ENCODE measurements at places on chromosomes 16 and 17.
A peak's percentile ranks its signal among the peaks of the same experiment; 100 is the strongest.

DNA sequence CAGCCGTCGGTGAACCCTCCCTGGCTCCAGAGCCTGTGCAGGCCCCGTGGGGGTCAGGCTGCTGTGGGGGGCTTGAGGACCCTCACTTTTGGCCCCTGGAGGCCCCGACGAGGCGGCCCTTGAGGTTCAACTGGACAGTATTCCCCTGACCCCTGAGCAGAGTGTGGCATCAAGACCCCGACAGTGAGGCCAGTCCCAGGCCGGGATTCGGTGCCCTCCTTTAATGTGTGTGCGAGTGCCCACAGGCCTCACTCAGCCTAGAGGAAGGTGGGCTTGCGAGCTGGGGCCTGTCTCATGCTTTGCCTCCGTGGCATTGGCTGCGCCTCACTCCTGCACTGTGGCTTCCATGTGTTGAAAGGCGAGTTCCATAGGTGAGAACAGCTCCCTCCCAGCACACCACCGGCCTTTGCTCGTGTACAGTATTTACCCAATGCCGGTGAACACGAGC is 94.5 kb downstream of the METRNL start:
- no peak for DNase-seq

DNA sequence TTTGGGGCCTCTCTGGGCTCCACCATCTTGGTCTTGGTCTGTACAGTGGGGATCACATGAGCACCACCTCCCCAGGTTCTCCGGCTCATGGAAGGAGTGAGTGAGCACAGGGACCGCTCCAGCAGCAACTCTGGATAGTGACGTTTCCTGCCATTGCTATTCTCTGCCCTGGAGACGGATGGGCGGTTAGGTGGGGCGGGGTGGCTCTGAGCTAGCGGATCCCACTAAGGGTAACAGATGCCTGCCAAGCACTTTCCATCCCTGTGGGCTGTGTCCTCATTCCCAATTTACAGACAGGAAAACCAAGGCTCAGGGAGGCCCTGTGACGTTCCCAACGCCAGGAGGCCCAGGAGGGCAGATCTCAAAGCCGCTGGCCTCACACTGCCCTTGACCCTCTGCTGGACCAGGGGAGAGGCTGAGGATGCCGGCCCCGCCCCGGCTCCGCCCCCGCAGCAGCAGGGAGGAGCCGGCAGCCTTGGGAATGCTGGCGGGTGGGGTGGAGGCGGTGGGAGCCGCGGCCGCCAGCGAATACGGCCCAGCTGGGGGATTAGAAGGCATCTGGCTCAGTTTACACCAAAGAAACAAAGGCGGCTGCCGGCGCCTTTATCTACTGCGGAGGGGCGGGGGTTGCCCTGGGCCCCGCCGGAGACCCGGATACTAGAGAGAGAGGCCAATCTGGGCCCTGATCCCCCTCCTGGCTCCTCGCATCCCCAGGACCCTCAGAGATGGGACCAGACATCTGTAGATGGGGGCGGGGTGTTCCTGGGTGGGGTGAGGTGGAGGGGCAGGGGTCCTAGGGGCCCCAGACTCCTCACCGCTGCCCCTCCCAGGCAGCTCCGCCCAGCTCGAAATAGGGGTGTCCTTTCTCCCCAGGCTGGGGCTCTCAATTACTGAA is 122.3 kb upstream of the CIBAR2 start:
- DNase-seq = peak; percentile 82

GRCh38 chr17:74373838-74374606 is 6.7 kb downstream of the GPR142 start:
- no peak for DNase-seq

DNA sequence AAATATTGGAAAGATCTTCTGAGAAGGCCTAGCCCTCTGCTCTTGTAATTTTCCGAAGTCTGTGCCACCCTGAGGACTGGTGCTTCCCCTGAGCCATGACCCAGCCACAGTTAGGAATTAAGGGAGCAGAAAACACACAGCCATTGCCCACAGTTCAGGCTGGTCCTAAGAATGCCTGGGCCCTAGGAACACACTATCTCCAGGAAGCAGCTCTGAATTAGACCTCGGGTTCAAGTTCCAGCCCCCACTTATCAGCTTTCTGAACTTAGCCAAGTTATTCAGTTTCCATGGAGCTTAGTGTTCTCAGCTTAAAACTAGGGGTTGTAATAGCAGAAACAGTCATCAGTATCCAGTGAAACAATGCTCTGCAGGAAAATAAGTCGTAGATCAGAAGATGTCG is 56.0 kb downstream of the CDH13 start:
- DNase-seq = peak; percentile 36

- DNase-seq = no peak
Observed at GRCh38 chr17:31466096-31466760, 74.8 kb downstream of the RAB11FIP4 start.

DNA sequence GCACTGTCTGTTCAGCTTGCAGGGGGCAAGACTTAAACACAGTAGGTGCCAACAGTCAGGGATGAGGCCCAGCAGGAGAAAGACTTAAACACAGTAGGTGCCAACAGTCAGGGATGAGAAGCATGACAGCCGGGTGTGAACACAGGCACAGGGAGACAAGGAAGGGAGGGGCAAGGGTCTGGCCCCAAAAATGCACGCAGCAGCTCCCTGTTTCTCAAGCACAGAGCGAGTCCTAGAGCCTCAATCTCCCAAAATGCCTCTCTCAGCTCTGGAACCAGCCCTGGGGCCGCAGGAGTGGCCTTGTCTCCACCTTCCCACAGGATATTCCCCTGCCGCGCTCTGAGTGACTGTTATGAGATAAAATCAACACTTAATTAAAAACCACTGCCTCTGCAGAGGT is 66.4 kb downstream of the DYNLRB2 start:
- no peak for DNase-seq

DNA sequence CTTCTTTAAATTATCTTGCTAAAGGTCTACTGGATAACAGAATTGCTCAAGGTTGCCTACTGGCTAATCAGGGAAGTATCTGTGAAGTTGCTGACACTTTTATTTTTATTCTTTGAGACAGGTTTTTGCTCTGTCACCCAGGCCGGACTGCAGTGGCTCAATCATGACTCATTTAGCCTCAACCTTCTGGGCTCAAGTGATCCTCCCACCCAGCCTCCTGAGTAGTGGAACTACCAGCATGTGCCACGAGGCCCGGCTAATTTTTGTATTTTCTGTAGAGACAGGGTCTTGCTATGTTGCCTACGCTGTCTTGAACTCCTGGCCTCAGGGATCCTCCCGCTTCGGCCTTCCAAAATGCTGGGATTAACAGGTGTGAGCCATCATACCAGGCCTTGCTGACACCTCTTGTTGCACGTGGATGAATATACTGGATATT is 43.1 kb downstream of the GLG1 start:
- DNase-seq = no peak

DNA sequence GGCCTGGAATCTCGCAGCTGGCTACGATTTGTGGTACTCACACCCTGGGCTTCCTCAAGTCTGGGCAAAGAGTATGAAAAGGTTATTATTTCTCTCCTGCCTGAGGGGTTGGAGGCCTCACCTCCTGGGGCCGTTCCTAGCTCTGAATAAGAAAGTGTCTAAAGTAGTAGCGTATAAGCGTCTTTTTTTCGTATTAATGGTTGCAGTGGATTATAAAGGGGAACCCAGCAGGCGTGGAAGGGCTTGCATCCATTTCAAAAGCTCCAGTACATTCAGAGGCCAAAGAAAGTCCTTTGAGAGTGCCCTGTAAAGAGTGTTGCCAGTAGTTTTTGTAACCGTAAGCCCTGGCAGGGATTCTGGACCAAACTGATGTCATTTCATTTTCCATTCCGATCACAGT is 72.2 kb upstream of the MPHOSPH6 start:
- no peak for DNase-seq

GRCh38 chr16:50303041-50303604 is 36.8 kb downstream of the ADCY7 start:
- no peak for DNase-seq

DNA sequence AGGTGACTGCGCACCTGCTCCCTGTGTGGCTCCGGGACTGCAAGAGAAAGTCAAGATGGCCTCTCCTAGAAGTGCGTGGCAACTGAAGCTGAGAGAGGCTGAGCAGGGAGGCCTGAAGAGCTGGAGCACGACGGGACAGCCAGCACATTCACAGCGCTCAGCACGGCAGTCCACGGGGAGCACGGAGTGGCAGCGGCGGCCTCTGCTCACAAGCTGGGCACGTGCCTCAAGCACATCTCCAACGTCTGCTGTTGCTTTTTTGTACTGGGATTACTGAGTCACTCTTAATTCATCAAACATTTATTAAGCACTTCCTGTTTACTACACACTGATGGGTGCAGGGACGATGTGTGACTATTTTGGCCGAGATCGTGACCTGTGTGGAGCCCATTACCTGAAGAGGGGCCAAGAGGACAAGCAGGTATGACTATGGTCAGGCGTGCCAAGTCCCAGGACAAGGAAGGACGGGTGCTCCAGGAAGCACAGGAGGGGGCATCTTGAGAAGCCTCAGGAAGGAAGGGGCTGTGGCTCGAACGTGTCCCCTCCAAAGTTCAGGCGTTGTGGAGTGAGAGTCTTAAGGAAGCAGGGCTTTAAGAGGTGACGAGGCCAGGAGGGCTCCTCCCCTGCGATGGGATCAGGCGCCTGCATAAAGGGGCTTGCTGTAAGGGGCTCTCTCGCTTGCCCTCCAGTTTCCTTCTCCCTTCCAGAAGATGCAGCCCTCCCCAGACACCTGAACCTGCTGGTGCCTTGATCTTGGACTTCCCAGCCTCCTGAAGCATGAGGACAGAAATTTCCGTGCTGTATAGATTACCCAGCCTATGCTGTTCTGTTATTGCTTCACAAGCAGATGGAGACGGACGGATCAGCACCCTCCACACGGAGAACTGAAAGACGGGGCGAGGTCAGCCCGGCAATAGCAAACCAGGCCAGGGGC is 105.8 kb downstream of the ADCY9 start:
- DNase-seq = no peak

- no peak for DNase-seq
Observed at GRCh38 chr17:4854111-4854681, 21.1 kb downstream of the MINK1 start.

GRCh38 chr17:81859906-81860755 is at the start of gene P4HB:
P4HB (minus strand) TSS chr17:81860535; CDS start chr17:81860471, 64 bp downstream.
- no peak for DNase-seq

- no peak for DNase-seq
Observed at GRCh38 chr16:66774981-66775380, 23.6 kb upstream of the DYNC1LI2 start.

- peak; percentile 60 for DNase-seq
Observed at GRCh38 chr17:917391-917811, 62.2 kb downstream of the NXN start.

DNA sequence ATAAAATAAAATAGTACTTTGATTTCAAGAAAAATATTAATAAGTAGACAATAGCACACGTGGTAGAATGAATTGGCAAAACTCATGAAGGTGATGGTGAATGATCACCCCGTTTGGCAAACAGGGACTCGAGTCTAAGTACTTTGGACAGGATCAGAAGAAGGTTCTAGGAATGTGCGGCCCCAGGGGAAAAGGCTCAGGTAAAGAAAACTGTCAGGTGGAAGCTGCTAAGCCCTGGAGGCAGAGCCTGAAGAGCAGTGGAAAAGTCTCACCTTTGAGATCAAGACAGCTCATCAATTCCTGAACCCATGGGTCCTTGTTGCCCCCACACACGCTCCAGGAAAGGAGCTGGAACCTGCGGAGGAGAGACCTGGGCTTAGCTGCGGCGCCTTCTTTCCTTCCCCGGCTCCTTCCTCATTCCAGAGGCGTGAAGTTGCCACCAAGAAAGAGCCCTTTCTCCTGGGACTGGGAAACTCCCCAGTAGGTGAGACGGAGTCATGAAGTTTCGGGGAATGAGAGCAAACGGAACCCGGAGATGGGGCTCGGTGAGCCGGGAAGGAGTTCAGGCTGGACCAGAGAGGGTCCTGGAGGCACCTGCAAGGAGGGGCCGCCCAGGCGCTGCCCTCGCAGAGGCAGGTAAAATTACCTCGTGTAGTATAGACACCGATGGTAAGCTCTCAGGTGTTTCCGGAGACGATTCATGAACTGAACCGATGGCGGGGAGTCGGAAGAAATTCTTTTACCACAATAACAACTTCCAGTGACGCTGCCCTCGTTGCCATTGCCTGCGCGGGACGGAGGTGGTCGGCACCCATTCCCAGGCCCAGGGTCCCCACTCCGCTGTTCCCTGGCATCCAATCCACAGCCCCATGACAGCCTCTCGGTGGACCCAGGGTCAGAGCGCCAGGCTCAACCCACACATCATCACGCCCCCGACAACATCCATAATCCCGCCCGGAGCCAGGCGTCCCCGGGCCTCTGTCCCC is 1.2 kb upstream of the ZMYND15 start:
- DNase-seq = no peak

DNA sequence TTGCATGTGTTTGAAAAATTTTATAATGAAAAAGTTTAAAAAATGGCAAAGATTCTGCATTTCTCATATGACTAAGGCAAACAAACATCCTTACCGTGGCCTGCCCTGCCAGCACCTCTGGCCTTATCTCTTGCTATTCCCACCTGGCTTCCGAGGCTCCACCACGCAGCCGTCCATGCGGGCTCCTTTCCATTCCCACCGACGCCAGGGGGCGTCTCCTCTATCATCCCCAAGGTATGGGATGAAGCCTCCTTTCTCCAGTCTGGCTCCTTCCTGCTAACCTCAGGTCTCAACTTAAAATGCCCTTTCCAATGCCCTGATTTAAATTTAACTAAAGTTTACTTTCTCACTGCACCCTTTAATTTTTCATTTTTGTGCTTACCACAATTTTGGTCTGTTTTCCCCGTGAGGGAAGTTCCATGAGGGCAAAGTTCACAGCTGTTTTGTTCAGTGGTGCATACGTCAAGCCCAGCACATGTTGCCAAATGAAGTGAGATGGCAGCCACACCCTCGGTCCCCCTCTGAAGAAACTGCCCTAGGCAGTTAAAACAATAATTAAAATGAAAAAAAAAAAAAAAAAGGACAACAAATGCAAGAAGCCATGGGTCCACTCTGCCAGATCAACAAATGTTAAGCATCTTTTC is 13.3 kb upstream of the SDK2 start:
- peak; percentile 68 for DNase-seq

- DNase-seq = no peak
Observed at GRCh38 chr16:52629296-52629695, 82.4 kb upstream of the TOX3 start.

GRCh38 chr17:18772471-18772870 is 8.5 kb upstream of the TVP23B start:
- no peak for DNase-seq

DNA sequence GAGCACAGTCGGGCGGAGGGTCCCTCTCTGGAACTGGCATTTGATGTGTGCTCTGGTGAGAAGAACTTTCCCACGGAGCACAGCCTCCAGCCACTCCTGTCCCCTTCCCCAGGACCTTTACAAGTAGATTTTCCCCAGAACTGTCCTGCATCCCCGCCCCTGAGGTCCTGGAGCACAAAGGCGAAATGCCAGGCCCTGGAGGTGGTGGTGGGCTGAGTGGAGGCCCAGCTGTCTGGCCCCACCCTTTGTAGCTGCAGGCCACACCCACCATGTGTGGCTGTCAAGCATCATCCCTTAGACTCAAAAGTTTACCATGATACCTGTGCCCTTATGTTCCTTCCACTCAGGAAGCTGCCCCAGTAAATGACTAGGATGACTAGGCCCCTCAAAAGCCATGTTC is 37.7 kb downstream of the PLD6 start:
- DNase-seq = no peak

DNA sequence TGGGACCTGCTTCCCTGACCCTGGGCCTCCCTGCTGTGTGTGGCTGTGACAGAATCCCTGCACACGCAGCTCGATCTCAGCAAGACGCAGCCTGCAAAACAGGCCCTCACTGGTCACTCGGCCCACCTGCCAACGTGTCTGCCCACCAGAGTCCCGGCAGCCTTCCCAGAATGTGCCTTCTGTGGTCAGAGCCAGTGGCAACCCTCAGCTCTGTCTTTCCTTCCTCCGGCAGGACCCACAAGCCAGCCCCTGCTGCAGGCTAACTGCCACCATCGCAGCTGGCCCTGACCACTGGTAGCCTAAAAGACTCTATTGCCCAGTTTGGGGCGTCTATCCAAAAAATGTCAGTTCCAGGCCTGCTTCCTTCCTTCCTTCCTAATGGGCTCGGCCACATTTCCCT is 83.2 kb downstream of the LITAF start:
- DNase-seq = no peak
